Fibroblast of the aortic adventitia (primary cell): ENCODE measurements at places on chromosomes 11 and 22. TPM values are rescaled to one million over a fixed set of nuclear protein-coding genes. Genes with fewer than 3 reads are reported as not detected.
A peak's percentile ranks its signal among the peaks of the same experiment; 100 is the strongest.

GRCh38 chr22:24894998-24895397 is 51.5 kb downstream of the LHFPL7 start:
- peak; percentile 87 for DNase-seq

DNA sequence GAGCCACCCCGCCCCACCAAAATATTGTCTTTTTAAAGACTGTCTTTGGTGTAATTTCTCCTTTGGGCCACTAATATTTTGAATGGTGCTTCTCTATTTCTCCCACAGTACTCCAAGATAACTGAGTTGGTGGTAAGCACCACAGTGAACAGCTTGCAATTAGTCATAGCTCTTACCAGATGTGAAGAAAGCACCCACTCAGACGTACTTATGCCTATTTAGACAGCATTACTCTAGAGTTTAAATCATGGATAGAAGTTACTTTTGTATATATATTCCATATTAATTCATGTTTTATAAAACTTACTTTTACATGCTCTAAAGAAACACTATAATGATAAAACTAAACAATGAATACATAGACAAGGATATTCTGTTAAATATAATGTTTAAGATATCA is 12.7 kb downstream of the ANO3 start:
- peak; percentile 44 for DNase-seq

ALDH3B1 gene
- total RNA-seq, result 12.5 and 20.8 TPM in 2 replicates

DNA sequence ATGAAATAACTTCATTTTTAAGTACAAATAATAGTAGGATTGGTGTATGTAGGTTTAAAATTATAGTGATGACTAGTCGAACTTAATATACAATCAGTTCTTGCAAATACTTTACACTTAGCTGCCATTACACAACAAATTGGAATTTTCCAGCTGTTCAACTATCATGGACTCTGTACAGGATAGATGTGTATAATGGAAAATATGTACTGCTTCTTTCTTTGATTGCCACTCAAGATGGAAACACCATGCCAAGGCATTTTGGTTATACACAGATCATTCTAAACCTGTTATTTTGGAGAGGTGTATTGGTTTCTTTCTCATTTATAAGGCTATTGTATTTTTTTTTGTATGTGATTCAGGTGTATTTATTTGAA is 24.4 kb upstream of the CRTAM start:
- DNase-seq, result no peak

FGF19 gene
- total RNA-seq, result not detected in 2 replicates

DNA sequence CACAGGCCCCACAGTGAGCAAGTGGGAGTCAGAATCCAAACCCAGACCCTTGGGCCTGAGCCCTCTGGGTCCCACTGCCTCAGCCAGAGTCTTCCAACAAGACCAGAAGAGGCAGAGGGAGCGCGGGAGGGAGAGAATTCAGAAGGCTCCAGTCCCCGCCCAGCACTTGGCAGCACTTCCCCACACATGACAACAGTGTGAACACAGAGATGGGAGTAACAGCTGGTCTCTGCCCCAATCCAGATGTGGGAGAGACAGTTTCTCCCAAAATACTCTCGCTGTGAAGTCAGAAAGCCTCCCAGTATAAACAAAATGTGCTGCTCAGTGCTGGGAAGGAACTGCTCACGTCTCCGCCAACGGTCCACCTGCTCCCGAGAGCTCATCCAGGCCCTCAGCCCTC is 219.9 kb downstream of the MN1 start:
- DNase-seq, result peak; percentile 84

DNA sequence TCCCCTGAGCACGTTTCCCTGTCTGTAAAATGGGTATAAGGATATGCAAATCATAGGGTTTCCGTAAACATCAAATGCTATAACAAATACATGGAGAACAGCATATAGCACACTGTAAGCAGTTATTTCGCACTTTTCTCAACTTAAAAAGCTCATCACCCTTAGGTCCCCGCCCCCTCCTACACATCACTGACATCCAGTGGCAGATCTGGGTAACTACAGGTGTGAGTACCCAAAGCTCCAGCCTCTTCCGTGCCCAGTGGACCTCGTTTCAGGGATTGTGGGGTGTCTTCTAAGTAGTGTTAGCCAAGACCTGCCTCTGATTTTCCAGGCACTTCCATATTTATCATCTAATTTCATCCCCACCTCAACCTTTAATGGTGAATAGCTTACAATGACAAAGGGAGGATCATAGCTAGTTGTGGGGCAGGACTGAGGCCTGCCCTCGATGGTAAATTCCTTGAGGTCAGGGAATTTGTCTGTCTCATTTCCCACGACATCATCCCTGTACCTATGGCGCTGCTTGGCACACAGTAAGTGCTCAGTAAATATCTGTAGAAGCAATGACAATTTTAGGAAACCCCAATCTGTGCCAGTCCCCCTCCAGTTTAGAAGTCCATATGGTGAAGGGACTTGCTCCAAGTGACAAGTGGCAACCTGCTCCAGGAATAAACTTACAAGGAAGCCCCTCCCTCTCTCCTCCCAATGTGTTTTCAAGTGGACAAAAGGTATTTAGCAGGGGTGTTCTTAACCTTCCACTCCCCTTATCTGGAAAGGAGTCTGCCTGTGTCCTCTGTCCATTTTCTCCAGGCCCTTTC is 340.5 kb downstream of the TENM4 start:
- DNase-seq, result peak; percentile 70

RAB1B gene
- 69.1 and 85.1 TPM in 2 replicates for total RNA-seq

- no peak for DNase-seq
Measured at GRCh38 chr22:47826016-47826415, 1063.6 kb downstream of the TBC1D22A start.

TSKU gene
- total RNA-seq, result 5.6 and 24.6 TPM in 2 replicates
